Melanocyte of skin (primary cell): ENCODE measurements at places on chromosomes 12 and 14. TPM values are rescaled to one million over a fixed set of nuclear protein-coding genes. Genes with fewer than 3 reads are reported as not detected.

MMP19 gene
- total RNA-seq = 0.73 TPM in 1 of 2 replicates, not detected in the other

INSM2 gene
- total RNA-seq = not detected in 2 replicates

HOTAIR gene
- total RNA-seq = under 0.01 TPM in 1 of 2 replicates, not detected in the other

CLEC1A gene
- total RNA-seq = 0.15 and 0.33 TPM in 2 replicates

ADAMTS20 gene
- total RNA-seq = not detected in 2 replicates

OR10A7 gene
- total RNA-seq = not detected in 2 replicates

MYH6 gene
- total RNA-seq = not detected in 2 replicates

PPM1H gene
- 39.6 and 76.8 TPM in 2 replicates for total RNA-seq

CLEC6A gene
- not detected in 2 replicates for total RNA-seq

PLEKHH1 gene
- 33.0 and 48.9 TPM in 2 replicates for total RNA-seq

AMDHD1 gene
- 1.0 and 2.2 TPM in 2 replicates for total RNA-seq

DBX2 gene
- not detected in 2 replicates for total RNA-seq

MYO1H gene
- total RNA-seq = not detected in 2 replicates

BCL7A gene
- total RNA-seq = 10.3 and 11.9 TPM in 2 replicates

OR6S1 gene
- not detected in 2 replicates for total RNA-seq

RERG gene
- not detected in 2 replicates for total RNA-seq

GPRC5D gene
- not detected in 2 replicates for total RNA-seq

SLC5A8 gene
- total RNA-seq = not detected in 2 replicates

MYF6 gene
- not detected in 2 replicates for total RNA-seq

CDCA3 gene
- 16.9 and 18.2 TPM in 2 replicates for total RNA-seq

RASAL1 gene
- under 0.01 TPM in 1 of 2 replicates, not detected in the other for total RNA-seq

KMT2D gene
- total RNA-seq = 30.5 and 38.6 TPM in 2 replicates

TAS2R42 gene
- total RNA-seq = not detected in 2 replicates

MDM1 gene
- 12.7 and 19.3 TPM in 2 replicates for total RNA-seq

PAPOLA gene
- 81.2 and 123 TPM in 2 replicates for total RNA-seq

SMOC1 gene
- under 0.01 and 0.69 TPM in 2 replicates for total RNA-seq

FBLN5 gene
- 8.6 and 16.4 TPM in 2 replicates for total RNA-seq

RFLNA gene
- total RNA-seq = 0.31 and 1.3 TPM in 2 replicates

KRT3 gene
- not detected in 2 replicates for total RNA-seq

NID2 gene
- 0.77 and 1.3 TPM in 2 replicates for total RNA-seq

FOXG1 gene
- not detected in 2 replicates for total RNA-seq

IPO4 gene
- total RNA-seq = 38.2 and 60.0 TPM in 2 replicates

BATF gene
- total RNA-seq = 3.4 and 7.0 TPM in 2 replicates

AREL1 gene
- 42.0 and 55.2 TPM in 2 replicates for total RNA-seq

SLC2A14 gene
- not detected in 2 replicates for total RNA-seq

GALNT6 gene
- total RNA-seq = 0.34 and 4.0 TPM in 2 replicates

ETFBKMT gene
- total RNA-seq = 5.2 and 7.3 TPM in 2 replicates

EDDM3A gene
- not detected in 2 replicates for total RNA-seq

ASB2 gene
- 1.5 and 3.1 TPM in 2 replicates for total RNA-seq

IGF1 gene
- total RNA-seq = 0.93 and 1.00 TPM in 2 replicates

ZDHHC22 gene
- total RNA-seq = not detected in 2 replicates
